ENCODE measurements at places on chromosomes 7 and 10.

GRCh38 chr7:139457153-139457946 is 26.1 kb downstream of the KLRG2 start:
- DNase-seq = no peak

- peak; percentile 48 for DNase-seq
These were observed 18.4 kb upstream of the KLF6 start for GRCh38 chr10:3803295-3803926.

- no peak for DNase-seq
These were observed 147.2 kb downstream of the MAPK8 start for GRCh38 chr10:48453451-48454301.

DNA sequence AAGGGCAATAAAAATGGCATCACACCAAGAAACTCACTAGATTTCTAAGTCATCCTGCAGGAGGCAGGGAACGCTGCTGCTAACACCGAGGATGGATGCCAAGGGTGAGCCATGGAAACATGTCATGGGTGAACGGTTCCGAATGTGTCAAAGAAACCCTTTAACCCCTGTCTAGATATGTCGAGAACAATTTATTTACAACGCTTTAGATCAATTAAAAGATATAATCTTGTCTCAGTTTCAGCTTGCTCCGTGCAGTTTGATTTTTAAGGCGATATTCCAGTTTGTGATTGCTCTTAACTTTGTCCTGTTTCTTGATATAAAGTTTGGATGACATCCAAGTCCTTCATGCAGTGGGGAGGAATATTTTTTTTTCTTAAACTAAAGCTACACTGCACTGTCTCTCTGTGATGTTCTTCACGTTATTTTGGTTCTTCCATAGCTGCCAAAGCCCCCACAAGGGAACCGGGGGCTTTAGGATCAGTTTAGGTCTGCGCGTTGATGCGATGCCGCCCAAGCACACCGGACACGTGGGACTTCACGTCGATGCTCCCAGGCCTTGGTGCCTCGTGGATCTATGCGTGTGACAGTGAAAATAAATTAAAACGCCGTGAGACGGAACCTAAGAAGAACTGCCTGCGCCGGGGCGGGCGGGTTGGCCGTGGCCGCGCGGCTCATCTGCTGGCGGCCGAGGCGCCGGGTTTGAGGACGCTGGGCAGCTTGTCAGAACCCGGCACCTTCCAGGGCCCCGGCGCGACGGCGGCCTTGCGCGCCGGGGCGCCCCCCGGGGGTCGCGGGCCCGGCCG is 220.3 kb downstream of the PHTF2 start:
- peak; percentile 6 for DNase-seq

DNA sequence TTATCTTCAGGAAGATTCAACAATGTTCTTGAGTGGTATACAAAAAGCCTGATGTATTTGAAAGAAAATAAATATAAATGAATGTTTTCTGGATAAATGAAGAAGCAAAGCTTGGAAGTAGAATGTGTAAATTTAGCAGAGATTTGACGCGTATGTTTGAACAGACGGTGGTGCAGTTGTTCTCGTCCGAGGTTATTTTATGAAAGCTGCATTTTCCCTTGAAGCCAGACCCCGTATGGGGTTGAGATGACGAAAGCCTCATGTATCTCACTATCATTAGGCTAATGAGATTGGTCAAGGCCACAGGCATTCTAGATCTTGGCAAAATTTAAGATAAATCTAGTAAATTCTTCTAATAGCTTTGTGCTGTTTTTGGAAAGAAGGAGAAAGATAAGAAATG is 195.2 kb downstream of the NXPH1 start:
- no peak for DNase-seq

- no peak for DNase-seq
These were observed 196.6 kb downstream of the TRIL start for GRCh38 chr7:28761505-28761904.

- DNase-seq = no peak
These were observed 9.8 kb downstream of the UPP1 start for GRCh38 chr7:48098846-48099245.

DNA sequence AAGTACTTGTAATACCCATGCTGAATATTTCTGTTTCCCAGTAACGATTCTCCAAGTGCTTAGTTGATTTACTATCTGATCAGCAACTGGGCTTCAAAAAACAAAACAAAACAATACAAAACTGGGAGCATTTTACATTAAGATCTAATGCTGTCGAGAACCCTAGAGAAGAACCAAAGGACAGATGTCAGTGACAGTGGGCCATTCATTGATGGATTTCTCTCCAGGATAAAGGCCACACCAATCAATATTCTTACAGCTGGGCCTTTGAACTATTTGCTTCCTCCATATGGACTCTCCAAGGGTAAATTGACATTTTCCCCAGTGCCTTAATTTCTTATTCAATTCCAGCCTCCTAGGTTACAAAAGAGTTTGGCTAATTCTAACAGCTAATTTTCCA is 217.5 kb downstream of the ADAM12 start:
- DNase-seq = no peak

DNA sequence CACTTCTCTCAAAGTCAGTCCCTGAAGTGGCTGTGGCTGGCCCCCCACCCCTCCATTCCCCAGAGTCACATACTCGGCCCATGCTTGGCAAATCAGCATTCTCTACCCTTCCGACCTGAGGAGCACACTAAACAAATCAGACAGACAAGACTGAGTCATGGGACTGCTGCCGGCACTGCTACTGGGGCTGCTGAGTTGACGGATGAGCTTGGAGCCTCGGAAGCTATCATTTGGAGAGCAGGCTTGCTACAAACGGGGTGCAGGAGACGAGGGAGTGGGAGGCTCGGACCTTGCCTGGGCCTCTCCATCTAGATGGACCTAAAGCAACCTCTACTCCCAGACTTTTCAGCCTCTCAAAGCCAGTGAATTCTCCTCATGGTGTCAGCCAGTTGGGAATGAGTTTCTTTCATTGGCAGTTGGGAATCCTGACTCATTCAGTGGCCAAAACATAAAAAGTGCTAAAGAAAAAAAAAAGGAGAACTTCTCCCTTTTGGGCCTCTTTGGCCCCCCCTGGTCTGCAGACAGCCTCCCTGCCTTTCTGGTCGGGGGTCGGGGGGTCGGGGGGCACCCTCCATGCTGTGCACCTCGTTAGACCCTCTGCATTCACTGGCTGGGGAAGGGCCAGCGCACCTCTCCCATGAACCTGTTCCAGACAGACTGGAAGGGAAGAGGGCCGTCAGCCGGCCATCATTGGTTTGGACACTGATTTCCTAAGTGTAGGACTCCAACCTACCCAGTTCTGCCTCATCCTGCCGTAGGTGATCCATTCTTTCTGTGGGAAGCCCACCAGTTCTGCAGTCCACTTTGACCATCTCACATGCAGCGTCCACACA is 52.3 kb upstream of the COL13A1 start:
- no peak for DNase-seq

Measured in activated CD8-positive, alpha-beta T cell treated with anti-CD3 and anti-CD28 coated beads for 36 hours (primary cell).